ENCODE measurements at places on chromosomes 4 and X. TPM values are rescaled to one million over a fixed set of nuclear protein-coding genes. Genes with fewer than 3 reads are reported as not detected.

Gene VEGFD
- 0.27 TPM for total RNA-seq

Gene COL4A6
- total RNA-seq: 16.2 TPM

Gene GABRQ
- 0.27 TPM for total RNA-seq

Gene GRPR
- total RNA-seq: not detected

Gene RASSF6
- total RNA-seq: 1.1 TPM

Gene XKRX
- 0.66 TPM for total RNA-seq

Gene ARHGAP4
- total RNA-seq: 0.95 TPM

Gene RAB33A
- 0.20 TPM for total RNA-seq

Gene PARM1
- total RNA-seq: 0.40 TPM

Gene TKTL2
- not detected for total RNA-seq

Gene PCYT1B
- total RNA-seq: not detected

Gene PLAC1
- 0.75 TPM for total RNA-seq

Measured in A549 treated with GW870086 at 1 μM for 4 hours (cell line).